Stimulated activated CD4-positive, alpha-beta T cell treated with anti-CD3 and anti-CD28 coated beads, TNF-alpha, amount 100 ng/mL, for 4 hours (primary cell): ENCODE measurements at places on chromosomes 6 and 20.

GRCh38 chr6:120211955-120212792, 862.6 kb upstream of the MAN1A1 start:
- no peak for DNase-seq

GRCh38 chr6:19210849-19211590, 626.1 kb upstream of the ID4 start:
- no peak for DNase-seq

GRCh38 chr6:149487316-149487715, 2.5 kb upstream of the ZC3H12D start:
- no peak for DNase-seq

- no peak for DNase-seq
Observed at GRCh38 chr6:169841907-169842606, 90.6 kb downstream of the ERMARD start.

DNA sequence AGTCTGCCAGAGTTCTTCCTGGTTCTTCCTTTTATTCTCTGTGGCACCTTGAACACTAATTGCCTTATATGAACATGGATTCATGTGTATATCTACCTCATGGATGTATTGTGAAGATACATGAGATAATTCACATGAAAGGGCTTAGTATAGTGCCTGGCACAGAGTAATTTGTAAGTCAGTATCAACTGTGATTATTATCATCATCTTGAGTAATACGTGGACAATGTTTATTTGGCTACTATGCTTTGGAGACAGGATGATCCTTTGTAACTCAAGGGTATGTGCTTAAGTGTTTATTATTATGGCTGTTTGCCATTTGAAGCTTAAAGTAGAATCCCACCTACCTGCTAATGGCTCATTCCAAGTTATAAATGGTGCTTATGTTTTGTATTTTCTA, 16.0 kb downstream of the DOP1A start:
- no peak for DNase-seq

- no peak for DNase-seq
Observed at GRCh38 chr6:87698547-87699006, 3.5 kb downstream of the AKIRIN2 start.

GRCh38 chr6:18268066-18268465, 3.7 kb upstream of the DEK start:
- DNase-seq, result no peak

DNA sequence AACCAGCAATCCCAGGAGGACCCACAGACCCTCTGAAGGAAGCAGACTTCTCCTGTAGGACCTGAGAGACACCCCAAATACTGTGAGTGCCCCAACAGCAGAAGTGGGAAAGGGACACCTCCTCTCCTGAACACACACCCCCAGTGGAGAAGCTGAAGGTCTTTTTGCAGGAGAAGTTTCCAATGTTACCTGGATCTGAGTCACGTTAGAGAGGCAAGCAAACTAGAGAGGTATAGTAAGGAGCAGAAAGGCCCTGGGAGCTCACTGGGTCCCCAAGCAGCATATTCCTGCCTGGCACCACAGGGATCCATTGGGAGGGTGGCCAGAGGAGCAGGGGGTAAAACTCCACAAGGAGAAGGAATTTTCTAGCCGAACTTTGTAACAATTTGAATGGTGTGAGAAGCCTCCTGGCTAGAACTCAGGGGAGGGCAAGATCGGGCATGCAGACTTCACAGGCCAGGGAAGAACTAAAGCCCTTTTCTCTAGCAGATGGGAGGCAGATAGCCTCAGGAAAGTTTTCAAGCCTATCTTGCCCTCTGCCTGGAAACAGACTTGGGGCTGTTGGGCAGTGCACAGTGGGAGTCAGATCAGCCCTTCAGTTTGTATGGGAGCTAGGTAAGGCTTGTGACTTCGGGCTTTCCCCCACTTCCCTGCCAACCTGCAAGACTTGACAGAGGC, 68.2 kb upstream of the SSTR4 start:
- DNase-seq, result no peak

GRCh38 chr6:108027056-108027455, 47.5 kb downstream of the OSTM1 start:
- no peak for DNase-seq

DNA sequence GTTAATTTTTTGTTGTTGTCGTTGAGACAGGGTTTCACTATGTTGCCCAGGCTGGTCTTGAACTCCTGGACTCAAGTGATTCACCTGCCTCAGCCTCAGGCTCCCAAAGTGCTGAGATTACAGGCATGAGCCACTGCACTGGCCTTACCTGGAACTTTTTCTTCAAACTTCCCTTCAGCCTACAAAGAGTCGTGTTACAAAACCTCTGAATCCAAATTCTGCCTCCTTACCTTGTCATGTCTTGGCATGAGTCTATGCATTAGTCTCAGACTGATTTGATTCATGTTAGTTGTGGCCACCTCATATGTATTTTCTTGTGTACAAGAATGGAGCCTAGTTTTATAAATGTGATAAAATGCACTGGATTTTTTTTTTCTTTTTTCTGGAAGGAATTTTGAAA, 172.1 kb downstream of the PRL start:
- DNase-seq, result no peak

- DNase-seq, result no peak
Observed at GRCh38 chr6:13874191-13874549, 50.6 kb upstream of the RNF182 start.

DNA sequence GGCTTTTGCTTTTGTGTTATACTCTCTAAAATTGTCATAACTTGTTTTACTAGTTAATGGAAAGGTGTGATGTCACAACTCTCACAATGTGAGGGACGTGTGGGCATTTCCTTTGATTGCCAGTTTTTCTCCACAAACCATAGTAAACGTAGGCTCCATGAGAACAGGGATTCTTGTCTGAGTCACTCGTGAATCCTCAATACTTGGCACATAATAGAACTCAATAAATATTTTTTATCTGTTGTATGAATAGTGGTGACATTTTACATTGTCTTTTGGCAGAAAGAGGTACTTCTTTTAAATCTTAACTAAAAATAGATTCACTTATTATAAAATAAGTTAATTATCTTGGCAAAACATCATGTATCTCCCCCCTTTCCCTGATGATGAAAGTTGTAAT, 69.0 kb upstream of the CNKSR3 start:
- DNase-seq, result no peak

- no peak for DNase-seq
Observed at GRCh38 chr6:15755526-15755925, 92.7 kb upstream of the DTNBP1 start.

- no peak for DNase-seq
Observed at GRCh38 chr20:13277663-13278295, 56.7 kb downstream of the ISM1 start.

GRCh38 chr6:156502969-156503504, 274.1 kb upstream of the ARID1B start:
- DNase-seq, result no peak

DNA sequence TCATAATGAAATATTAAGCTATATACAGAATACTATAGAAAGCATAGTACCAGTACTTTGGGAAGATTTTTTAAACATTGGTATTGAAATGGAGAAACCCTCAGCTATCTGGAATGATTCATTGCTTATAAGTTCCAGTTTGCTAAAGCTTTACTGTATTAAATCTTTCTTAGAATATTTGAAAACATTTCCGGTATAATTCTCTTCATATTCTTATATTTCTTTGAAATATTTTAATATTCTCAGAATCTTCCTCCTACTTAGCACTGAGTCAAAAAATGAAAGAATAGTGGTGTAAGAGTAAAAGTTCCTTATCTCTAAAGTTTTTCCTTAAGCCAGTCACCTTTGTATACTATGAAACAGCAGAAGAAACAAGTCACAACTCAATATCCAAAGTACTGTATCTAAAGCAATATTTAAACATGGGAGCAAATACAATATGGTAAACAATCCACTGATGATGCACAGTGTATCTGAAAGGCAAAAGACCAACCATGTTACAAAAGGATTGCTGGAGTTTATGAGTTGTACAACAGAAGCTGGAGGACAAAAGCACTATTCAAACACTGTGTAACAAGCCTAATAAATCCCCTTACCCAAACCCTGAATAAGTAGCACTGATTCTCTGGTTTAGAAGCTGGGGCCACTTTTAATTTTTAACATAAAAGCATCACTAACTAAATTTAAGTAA, 102.1 kb downstream of the PRDM1 start:
- no peak for DNase-seq

- DNase-seq, result no peak
Observed at GRCh38 chr6:106308985-106309384, 16.6 kb downstream of the ATG5 start.

GRCh38 chr6:101806241-101806640, 412.7 kb downstream of the GRIK2 start:
- no peak for DNase-seq

GRCh38 chr20:25987073-25987927, 290.6 kb upstream of the ZNF337 start:
- peak; percentile 46 for DNase-seq

GRCh38 chr6:126267626-126268025, 72.3 kb upstream of the CENPW start:
- no peak for DNase-seq

GRCh38 chr6:65524232-65524631, 182.8 kb downstream of the EYS start:
- no peak for DNase-seq

DNA sequence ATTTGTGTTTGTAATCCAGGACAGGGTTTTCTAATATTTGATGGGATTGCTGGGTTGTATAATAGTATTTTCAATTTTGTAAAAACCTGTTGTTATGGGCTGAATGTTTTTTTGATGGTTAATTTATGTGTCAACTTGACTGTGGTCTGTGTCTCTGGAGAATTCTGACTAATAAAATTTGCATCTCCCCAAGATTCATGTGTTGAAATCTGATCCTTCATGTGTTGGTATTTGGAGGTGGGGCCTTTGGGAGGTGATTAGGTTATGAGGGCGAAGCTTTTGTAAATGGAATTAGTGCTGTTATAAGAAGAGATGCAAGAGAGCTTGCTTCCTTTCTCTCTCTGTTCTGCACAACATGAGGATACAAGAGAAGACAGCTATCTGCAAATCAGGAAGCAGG, 48.7 kb upstream of the SAMD5 start:
- DNase-seq, result no peak

DNA sequence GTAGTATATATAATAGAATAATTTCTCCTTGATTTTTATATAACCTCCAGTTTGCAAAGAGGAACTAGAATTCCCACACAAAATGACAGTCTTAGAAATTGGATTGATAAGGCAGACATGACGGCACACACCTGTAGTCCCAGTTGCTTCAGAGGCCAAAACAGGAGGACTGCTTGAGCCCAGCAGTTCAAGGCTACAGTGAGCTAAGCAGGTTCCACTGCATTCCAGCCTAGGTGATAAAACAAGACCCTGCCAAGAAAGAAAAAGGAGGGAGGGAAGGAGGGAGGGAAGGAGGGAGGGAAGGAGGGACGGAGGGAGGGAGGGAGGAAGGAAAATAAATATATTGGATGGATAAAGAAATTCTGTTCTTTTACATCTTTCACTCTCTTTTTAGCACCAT, 77.6 kb upstream of the SASH1 start:
- no peak for DNase-seq

DNA sequence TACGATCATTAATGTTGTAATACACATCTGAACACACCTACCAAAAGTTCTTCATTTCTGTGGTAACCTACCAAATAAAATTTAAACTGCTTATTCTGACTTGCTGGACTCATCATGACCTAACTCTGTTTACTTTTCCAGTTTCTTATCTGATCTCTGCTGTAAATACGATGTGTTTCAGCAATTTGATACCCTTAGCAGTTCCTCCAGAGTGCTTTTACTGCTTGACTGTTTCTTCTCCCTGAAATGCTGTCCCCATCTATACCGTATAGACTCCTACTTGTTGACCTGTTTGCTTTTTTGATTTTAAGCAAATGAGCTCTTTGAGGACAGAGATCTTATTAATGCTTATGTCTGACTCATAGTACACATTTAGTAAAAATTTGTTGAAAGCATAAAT, 119.5 kb downstream of the SCAF8 start:
- no peak for DNase-seq

DNA sequence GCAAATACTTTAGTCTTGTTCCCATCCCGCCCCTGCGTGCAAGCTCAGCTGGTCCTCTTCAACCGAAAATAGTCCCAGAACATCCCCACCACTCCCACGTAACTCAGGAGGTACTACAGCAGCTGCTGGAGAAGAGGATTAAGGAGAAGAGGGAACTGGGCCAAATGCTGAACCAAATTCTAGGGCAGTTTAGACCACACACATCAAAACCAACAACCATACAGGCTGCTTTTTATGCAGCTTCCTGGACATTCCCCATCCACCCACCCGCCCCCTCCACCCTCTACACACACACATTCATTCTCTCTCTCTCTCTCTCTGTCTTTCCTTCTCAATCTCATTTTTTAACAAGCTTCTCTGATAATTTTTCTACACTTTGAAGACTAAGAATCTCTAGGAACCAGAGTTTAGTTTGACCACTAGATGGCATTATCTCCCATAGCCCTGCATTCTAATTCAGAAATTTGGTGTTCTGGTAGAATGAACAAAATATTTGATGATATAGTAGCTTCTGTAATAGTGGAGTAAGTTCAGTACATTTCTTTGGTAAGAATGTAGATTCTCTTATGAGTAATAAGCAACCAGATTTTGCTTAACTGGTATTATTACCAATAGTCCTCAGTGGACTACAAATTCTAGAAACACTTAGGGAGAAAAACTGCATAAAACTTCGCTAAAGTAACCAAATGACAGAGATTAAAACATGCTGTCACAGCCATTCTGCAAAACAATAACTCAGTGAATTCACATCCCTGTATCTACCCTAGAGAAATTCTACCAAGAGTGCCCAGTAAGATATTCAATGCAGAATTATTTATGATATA, 52.1 kb upstream of the BEND6 start:
- DNase-seq, result no peak

DNA sequence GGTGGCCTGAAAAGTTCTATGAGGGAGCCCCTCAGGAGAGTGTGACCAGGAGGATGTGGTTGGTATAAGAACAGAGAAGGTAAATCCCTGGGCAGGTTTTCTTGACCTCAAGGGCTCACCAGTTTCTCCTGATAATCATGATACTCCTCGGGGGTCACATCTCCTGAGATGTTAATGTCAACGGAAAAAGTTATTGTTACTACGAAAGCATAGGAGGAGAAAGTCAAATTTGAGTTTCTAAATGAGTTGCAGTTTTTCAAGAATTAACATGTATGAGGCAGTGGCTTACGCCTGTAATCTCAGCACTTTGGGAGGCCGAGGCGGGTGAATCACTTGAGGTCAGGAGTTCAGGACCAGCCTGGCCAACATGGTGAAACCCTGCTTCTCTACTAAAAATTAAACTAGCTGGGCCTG, 23.4 kb downstream of the MGME1 start:
- no peak for DNase-seq

GRCh38 chr6:50936277-50936681, 117.6 kb downstream of the TFAP2B start:
- DNase-seq, result no peak

- no peak for DNase-seq
Observed at GRCh38 chr20:19750907-19751636, 7.0 kb upstream of the RIN2 start.

- no peak for DNase-seq
Observed at GRCh38 chr6:167410462-167410861, 85.6 kb downstream of the TTLL2 start.
